Activated CD8-positive, alpha-beta T cell treated with anti-CD3 and anti-CD28 coated beads, Interleukin-2, amount 10 ng/mL, durations not matched to agents 7 days and 5 days (primary cell): ENCODE measurements at places on chromosomes 13 and 19.

GRCh38 chr13:27011661-27012060 lies 159.9 kb downstream of the USP12 start:
- no peak for DNase-seq

DNA sequence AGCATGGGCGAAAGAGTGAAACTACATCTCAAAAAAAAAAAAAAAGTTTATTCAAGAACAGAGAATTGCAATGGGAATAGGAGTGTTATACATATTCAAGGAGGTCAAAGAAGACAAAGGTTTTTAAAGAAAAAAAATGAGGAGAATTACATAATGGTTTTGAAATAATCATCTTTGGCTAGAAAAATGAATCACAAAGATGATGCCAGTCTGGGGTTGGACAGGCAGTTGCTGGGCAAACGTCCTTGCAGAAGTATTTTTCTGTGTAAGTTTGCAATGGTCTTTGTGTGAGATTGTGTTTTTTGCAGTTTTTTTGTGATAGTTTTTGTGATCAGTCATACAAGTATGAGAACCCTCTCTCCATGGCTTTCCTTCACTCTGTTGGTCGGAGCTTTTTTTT lies 23.7 kb downstream of the LYPD3 start:
- DNase-seq, result no peak

DNA sequence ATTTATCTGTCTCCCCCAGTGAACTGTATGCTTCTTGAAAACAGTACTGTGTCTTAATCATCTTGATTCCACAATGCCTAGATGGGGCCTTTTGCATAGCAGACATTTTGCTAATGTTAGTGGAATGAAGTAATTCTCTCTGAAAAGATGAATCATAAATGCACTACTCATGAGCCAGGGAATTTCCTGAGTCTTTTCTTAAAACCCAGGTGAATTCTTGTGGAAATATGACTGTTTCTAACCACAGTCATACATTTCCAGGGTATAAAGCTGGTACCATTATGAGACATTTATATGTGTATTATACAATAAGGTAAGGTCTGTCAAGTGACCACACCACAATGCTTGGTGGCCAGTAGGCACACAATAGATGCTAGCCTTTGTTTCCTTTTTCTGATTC lies 5.5 kb upstream of the KCTD4 start:
- no peak for DNase-seq

DNA sequence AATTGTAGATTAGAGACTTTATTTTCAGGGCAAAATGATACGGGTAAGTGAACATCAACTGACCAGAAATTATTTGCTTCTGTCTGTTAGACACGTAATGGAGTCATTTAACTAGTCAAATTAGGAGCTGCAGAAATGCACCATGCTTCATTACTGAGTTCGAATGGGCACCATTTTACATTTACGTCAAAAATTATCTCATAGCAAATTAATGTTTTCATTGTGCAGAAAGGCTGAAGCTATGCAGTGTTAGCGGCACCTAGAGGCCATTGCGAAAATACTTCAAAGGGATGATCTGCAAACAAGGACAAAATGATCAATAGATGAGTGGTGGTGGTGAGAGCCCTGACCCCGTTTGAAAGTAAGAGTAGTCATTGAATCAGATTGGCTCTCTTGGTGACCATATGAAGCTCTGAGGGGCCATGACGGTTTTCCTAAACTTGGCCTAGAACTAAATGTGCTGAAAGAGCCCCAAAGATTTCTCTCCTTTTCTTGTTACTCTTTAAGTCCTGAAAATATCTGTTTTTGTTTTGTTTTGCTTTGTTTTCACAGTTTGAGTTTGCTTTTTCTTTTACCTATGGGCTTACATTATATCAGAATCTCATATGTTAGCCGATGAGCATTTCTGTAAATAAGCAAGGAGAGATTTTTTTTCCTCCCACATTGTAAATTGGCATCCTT lies 277.9 kb downstream of the ZNF536 start:
- peak; percentile 57 for DNase-seq
